ENCODE measurements at places on chromosomes 11 and 22.
A peak's percentile ranks its signal among the peaks of the same experiment; 100 is the strongest.

DNA sequence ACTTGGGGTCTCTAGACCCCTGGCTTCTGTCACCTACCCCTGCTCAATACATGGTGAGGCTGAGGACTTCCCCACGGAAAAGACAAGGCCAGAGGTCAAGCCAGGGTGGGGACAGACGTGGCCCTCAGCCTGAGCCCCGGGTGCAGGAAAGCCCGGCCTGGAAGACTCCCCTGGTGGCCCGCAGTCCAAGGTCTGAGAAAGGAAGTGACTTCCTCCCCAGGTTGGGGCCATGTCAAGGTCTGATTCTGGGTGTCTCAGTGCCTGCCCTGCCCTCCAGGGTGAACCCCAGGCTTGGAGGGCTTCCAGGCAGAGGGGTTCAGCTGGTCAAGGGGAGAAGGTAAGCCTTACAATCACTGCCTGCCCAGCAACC, 3.9 kb downstream of the CTSD start:
- DNase-seq, result no peak

DNA sequence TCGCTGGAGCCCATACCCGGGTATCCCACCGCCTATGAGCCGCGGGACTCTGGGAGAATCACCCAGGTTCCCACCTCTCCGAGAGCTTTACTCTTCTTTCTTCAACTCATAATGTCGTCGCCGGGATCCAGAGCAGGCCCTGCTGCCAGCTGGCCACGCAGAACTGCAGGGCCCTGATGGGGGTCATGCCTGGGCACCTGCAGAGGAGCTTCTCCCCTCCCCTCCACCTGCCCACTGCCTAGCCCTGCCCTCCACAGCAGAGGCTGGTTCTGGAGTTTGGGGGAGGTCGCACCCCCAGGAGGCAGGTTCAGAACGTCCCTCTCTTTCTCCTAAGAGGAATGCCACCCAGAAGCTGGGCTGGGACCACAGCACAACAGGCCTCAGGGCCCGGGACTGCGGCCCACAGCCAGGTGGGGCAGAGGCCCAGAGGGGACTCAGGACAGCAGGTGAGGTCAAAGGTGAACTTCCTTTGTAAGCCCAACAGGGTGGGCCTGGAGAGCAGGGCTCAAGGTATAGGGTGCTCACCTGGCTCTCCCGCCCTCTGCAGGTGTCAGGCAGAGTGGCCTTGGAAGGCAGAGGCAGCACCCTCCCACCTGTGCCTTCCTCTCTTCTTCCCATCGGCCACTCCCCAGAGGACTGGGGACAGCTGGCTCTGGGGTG, 1.9 kb downstream of the SLC25A45 start:
- DNase-seq, result no peak

DNA sequence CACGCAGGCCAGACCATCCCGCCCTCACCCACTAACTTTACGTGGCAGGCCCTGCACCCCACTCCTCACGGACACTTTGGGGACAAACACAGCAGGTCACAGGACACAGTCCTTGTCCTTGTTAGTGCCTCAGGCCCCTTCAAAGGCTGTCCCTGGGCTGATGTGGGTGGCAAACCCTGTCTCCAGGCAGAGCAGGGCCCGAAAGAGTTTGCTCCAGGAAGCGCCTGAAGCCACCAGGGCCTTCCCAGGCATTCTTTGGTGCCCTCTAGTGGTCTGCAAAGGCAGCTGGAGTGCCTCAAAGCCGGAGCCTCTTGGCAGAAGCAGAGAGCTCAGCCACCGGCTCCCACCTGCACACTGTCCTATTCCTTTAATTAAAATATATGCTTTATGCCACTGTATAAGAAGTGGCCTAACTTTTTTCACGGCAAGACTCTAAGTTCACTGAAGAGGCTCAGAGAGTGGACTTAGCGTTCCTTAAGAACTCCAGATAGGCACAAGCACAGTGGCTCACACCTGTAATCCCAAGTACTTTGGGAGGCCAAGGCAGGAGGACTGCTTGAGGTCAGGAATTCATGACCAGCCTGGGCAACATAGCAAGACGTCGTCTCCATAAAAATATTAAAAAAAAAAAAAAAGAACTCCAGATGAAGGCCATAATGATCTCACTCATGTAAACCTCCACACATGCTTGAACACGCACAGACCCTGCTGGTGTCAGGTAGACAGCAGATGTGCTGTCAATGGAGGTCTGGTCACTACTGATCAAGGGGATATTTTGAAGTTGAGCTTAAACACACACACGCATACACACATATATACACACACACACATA, 11.1 kb downstream of the TXN2 start:
- DNase-seq, result peak; percentile 80

DNA sequence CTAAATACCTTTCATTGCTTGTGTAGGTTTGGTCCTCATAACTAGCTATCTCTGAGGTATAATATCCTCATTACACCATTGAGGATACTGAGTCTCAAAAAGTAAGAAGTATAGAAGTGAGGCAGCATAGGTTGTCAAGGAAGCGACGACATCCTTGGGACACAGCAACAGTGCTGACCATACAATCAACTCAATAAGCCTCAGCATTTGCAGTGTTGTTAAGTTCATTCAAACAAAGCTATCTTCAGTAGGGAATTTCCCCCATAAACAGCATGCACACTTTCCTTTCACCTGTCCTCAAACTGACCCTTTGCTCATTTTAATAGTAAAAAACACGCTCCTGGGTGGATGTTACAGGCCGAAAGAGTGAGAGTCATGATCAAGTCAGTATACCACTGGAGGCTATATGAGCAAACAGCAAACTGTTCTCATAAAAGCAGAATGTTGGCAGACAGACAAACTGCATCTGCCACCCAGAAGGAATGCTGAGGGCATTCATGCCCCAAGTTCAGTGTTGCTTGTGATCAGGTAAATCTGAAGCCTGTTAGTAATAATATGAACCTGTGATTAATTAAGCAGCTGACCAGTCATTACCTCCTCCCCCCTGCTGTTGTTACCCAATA, 756.2 kb upstream of the TENM4 start:
- DNase-seq, result no peak

DNA sequence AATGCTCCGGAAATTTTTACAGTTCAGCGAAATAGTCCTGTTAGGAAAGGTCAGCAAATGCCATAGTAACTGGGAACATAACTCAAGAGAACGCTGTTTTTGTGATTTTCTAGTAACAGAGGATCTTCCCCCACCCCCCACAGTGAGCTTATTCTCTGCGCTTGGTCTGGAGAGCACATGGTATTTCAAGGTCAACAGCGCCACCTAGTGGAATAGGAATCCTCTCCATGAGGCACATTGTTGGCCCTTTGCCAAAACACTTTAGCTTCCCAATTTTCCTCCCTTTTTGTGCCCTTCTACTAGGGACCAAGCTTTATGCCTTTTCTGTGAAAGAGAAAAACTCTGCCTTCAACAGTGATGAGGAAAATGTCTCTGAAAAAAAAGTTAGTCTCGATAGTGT, 13.2 kb upstream of the OR4C12 start:
- DNase-seq, result no peak

GRCh38 chr22:27752771-27753170, 48.8 kb downstream of the MN1 start:
- no peak for DNase-seq

- peak; percentile 75 for DNase-seq
These were observed 93.8 kb downstream of the MIAT start for GRCh38 chr22:26751217-26751616.

- no peak for DNase-seq
These were observed 23.2 kb downstream of the RTN4R start for GRCh38 chr22:20244691-20245576.

- DNase-seq, result peak; percentile 62
These were observed at the start of gene KCTD17 for GRCh38 chr22:37051391-37052385. Gene KCTD17, plus strand, starts transcription at chr22:37051742. Its CDS starts 19 bp downstream, at chr22:37051761.

- no peak for DNase-seq
These were observed 78.4 kb downstream of the IGLL1 start for GRCh38 chr22:23501708-23502107.

- DNase-seq, result peak; percentile 55
These were observed 59.6 kb downstream of the PISD start for GRCh38 chr22:31602259-31602952.

DNA sequence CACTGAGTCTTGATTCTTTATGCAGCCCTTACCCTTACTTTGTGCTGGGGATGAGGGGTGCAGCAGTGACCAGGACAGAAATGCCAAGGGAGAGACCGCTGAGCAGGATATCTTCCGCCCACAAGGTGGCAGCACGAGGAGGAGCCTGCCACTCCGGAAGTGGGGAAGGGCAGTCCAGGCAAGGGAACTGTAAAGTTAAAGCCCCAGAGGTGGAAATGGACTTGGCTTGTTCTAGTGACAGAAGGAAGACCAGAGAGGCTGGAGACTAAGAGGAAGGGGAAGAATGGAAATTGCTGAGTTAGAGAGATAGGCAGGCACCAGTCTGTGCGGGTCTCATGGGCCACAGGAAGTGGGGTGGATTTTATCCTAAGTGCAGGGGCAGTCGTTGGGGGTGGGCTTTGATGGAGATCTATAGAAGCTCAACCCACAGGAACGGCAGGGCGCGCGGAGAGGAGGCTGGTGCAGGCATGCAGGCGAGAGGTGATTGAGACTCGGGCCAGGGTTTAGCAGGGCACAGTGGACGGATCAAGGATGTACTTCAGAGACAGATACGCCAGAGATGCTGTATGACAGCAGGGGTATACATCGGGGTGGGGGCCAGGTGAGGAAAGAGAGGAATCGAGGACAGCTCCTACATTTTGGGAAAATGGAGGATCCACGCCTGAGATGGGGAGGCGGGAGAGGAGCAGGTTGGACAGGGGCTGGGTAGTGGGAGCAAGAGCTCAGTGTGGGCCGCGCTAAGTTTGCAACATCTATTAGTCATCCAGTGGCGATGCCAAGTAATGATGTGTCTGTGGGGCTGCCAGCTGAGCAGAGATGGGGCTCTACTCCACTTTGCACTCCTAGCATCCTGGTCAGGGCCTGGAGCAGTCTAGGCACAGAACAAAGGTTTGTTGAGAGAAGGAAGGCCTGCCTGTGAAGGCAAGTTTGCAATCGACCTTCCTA, 3.3 kb upstream of the GRK2 start:
- DNase-seq, result peak; percentile 72

DNA sequence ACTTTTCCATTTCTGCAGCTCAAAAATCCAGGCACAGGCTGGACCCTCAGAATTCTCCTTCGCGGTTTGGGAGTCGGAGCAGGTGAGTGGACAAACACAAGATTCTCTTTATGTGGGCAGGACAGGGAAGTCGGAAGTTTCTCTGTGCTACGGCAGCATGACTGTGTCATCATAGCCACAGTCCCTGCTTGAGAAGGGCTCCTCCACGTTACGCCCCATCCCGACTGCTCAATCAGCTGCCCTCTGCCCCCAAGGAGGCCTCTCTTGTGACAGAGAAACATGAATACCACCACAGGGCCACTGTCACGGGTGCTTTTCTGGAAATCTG, 89.0 kb upstream of the SHISAL1 start:
- DNase-seq, result no peak

GRCh38 chr11:111167666-111168065, 77.9 kb upstream of the POU2AF2 start:
- no peak for DNase-seq

DNA sequence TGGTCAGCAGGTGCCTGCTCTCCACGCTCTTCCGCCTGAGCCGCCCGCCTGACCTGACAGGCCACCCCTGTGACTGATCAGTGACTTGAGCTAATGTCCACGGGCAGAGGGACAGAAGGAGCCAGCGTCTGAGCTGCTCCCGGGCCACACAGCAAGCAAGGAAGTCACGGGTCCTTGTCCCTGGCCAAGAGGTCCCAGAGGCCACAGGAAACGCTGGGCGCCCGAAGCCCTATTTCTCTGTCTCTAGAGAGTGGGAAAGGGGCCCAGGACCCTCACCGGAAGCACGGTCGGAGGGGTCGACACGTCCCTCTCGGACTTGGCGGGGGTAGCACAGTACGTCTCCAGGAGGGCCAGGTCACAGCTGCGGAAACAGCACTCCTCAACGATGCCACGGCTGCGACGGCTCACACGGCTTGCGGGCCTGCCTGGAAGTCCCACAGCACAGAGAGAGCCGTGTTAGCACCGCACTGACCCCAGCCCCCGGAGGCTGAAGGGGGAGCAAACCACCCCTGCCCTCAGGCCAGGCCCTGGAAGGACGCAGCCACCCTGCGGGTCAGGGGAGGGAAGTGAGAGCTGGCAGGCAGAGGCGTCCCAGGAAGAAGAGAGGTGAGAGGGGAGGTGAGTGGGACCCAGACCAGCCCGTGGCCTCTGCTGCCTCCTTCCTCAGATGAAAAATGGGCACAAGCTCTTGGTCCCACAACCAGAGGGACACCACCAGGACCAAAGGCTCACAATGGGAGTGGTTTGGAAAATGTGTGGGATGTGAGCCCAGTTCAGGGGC, 5.8 kb downstream of the IGF2 start:
- DNase-seq, result no peak

GRCh38 chr11:123239191-123240150, 44.4 kb upstream of the CLMP start:
- no peak for DNase-seq

DNA sequence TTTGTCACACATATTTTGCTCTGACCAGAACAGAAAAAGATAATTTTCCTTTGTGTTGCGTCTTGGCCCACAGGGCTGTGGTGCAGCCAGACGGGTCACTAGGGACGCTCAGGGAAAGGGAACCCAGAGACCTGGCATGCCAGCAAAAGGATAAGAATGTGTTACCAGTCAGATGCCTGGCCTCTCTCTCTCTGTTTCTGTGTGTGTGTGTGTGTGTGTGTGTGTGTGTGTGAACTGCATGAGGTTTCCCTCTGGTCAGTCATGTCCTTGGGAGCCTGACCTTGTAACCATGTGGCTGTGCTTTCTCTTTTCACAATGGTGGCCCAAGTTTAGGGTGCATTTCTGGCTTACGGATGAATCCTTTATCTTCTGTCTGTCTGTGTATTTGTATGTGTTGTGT, 25.4 kb downstream of the CCKBR start:
- DNase-seq, result no peak

DNA sequence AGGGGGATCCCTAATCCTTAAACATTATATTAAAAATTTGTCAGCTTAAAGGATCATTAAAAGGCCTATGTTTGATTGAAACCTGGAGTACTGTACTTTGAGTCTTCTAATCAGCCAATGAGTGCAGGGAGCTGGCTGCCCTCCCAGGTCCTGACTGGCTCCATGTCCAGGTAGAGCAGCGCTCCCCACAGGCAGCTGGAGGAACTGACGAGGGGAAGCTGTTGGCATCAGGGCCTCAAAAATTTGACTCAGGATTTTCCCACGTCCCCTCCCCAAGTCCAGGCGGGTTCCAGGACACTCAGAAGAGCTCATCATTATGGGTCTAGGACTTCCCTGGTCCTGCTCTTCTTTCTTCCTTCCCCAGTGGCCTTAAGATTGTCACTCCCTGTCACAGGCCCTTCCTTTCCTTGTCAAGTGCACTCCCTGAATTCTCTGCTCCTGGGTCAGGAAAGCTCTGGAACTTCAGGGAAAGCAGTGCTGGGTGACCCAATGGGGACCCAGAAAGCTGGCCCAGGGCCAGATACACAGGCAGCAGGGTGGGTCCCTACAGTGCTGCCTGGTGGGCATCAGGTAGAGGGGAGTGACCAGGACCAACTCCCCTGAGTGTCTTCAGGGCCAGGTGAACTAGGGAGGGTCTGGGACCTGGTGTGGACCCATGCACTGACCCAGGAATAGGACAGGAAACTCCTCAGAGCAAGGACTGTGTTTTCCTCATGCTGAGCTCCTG, 65.5 kb downstream of the GGTLC2 start:
- DNase-seq, result no peak

GRCh38 chr11:73287400-73288101, 15.4 kb downstream of the P2RY6 start:
- DNase-seq, result no peak

GRCh38 chr22:47051441-47052071, 289.1 kb downstream of the TBC1D22A start:
- DNase-seq, result no peak
